ENCODE measurements at places on chromosomes 11 and 22.

GRCh38 chr22:41910050-41911000 lies 4.5 kb downstream of the SHISA8 start:
- DNase-seq = no peak

- no peak for DNase-seq
Observed at GRCh38 chr11:30159546-30159945, 71.3 kb upstream of the FSHB start.

DNA sequence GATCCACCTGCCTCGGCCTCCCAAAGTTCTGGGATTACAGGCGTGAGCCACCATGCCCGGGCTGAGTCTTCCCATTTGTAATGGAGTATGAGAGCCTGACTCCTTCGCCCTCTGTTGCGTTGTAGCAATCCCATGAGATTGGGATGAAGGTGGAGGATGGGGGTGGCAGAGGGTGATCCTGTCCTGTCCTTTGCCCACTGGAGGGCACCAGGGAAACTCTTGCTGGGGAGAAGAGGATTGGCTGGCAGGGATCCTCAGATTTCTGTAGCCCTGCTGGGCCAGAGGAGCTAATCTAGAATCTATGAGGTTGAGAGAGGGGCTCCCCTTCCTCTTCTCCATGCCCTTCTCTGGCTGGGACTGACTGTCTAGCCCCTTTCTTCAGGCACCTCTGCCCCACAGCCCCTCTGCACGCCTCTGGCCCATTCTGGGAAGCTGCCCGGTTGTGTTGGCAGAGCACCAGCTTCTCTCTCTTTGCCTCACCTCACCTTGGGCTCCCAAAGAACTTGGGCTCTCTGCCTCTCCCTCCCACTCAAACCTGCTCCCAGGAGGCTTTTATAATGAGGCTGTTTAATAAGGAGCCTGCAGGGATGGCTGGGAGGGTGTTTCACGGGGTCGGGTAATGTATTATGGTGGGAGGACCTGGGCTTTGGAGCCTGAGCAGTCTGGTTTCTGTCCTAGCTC lies 9.5 kb upstream of the CATSPER1 start:
- DNase-seq = no peak

DNA sequence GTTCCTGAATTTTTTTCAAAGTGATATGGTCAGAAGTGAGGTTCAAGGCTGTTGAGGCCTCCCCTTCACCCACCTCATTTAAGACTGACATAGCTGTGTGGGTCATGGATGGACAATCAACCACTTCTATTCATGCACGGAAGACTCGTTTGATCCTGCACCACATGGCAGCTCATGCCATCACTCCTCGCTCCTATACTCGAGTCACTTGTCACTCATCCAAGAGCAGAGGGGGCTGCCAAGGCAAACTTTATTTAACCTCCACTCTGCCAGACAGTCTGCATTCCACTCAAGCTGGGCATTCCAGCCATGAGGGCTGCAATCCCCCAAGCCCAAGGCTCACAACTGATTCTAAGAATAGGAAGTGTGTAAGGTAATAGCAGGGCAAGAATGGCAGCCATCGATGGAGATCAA lies 34.1 kb downstream of the SNX19 start:
- no peak for DNase-seq

GRCh38 chr22:38317122-38317994 lies at the start of gene CSNK1E:
CSNK1E (minus strand) TSS chr22:38317433; CDS start chr22:38314157, 3,276 bp downstream.
- peak; percentile 39 for DNase-seq

- DNase-seq = no peak
Observed at GRCh38 chr11:63709336-63709884, 28.1 kb downstream of the RTN3 start.

- DNase-seq = no peak
Observed at GRCh38 chr11:104524254-104524653, 360.3 kb upstream of the PDGFD start.

- DNase-seq = no peak
Observed at GRCh38 chr22:37430941-37431340, 3.7 kb upstream of the ELFN2 start.

GRCh38 chr11:85133636-85134035 lies 493.5 kb downstream of the DLG2 start:
- no peak for DNase-seq

GRCh38 chr11:82494988-82495432 lies 238.7 kb downstream of the FAM181B start:
- no peak for DNase-seq

- DNase-seq = no peak
Observed at GRCh38 chr11:20561915-20562314, 37.5 kb upstream of the SLC6A5 start.

GRCh38 chr11:113876074-113876797 lies 864 bp upstream of the USP28 start:
- no peak for DNase-seq

- DNase-seq = no peak
Observed at GRCh38 chr11:128153697-128154048, 433.7 kb downstream of the ETS1 start.

GRCh38 chr22:44933666-44934453 lies 75.9 kb downstream of the PHF21B start:
- DNase-seq = no peak

GRCh38 chr11:48307760-48308386 lies 1.9 kb downstream of the OR4S1 start:
- no peak for DNase-seq

- DNase-seq = no peak
Observed at GRCh38 chr22:22460635-22461034, 47.9 kb downstream of the ZNF280B start.

DNA sequence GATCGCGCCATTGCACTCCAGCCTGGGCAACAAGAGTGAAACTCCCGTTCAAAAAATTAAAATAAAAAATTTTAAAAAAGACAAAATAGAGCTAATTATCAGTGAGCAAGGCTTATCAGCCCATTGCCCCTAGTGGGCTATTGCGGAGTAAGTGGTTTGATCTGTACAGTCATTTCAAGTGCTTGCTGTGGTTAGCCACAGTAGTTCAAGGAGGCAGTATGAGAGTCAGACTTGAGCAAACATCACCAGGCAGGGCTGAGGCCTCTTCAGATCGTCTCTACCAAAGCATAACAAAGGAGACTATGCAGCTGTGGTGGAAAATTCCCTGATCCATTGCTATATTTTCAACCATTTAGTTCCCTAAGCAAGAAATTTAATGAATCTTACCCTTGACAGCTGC lies 4.3 kb upstream of the SBF2 start:
- DNase-seq = no peak

- DNase-seq = peak; percentile 18
Observed at GRCh38 chr11:72471005-72471898, 36.9 kb upstream of the CLPB start.

- no peak for DNase-seq
Observed at GRCh38 chr22:47549741-47550340, 787.4 kb downstream of the TBC1D22A start.

GRCh38 chr22:17984114-17984513 lies 40.2 kb downstream of the MICAL3 start:
- no peak for DNase-seq

- DNase-seq = no peak
Observed at GRCh38 chr11:7555052-7555699, 41.4 kb downstream of the PPFIBP2 start.

DNA sequence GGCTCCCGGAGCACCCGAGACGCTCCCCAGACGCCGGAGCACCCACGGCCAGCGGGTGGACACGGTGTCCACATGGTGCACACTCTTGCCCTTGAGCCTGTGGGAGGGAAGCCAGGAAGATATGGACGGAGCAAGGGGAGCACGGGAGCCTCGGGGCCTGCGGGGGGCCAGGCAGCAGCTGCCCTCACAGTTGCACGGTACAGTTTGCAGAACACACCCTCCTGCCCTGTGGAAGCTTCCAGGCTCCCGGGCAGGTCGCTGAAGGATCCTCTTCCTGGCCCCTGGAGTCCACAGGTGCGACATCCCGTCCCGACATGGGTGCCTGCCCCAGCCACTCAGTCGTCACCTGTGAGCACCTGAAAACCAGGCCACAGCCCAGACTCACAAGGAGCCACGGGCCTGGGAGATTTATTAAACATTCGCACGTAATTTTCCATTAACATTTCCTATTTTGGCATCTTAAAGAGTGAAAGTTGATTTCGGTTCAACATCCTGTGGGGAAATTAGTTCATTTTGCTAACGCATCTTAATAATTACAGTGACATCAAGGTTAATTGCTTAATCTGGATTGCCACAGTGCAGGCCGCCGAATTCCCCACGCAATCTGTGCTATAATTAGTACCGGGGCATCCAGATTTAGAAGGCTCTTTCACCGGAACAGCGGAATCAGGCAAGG lies 253.3 kb downstream of the BRD1 start:
- no peak for DNase-seq

DNA sequence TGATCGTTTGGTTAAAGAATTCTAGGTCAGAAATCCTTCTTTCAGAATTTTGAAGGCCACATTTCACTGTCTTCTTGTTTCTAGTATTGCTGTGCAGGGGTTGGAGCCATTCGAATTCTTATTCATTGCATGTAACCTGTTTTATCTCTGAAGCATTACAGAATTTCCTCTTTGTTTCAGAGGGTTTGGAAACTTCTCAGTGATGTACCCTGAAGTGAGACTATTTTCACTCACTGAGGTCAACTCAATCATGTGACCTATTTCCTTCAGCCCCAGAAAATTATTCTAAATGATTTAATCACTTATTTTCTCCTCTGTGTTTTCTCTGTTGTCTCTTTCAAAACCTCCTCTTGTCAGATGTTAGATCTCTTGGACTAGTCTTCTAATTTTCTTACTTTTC lies 147.8 kb downstream of the ENTHD1 start:
- DNase-seq = no peak

DNA sequence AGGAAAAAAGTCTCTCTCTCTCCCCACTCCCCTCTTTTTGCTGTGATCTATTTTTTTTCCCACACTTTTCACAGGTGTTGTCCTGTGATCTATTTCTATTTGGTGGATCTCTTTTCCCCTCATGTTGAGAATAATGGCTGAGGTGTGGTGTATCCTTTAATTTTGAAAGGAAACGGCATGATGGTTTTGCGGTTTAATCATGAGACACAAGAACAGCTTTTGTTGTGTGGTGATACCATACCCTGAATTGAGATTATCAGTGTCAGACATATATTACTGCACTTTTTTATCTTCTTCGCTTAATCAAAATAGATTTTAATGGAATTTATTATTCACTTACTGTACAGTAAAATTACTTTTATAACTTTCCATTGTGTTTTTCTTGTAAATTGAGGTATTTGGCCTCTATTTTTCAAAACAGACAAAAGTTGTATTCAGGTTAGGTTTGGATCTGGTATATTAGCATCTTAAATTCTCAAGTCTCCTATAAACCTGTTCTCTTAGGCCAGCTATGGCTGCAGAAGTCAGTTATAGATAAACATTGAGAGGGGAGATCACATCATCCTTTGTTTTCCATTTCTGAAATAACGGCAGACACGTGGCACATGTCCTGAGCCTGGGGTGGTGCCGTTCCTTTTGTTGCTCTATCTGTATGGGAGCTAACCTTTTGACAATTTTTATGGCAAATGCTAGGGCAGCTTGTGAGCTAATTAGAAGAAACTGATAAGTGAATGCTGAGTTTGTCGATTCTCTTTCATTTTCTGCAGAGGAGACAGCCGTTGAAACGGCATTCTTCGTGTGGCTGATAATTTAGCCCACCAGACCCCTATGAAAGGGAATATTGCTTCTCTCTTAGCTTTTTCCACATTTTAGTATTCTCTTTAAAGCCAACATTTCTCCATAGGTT lies 25.8 kb downstream of the NF2 start:
- no peak for DNase-seq

DNA sequence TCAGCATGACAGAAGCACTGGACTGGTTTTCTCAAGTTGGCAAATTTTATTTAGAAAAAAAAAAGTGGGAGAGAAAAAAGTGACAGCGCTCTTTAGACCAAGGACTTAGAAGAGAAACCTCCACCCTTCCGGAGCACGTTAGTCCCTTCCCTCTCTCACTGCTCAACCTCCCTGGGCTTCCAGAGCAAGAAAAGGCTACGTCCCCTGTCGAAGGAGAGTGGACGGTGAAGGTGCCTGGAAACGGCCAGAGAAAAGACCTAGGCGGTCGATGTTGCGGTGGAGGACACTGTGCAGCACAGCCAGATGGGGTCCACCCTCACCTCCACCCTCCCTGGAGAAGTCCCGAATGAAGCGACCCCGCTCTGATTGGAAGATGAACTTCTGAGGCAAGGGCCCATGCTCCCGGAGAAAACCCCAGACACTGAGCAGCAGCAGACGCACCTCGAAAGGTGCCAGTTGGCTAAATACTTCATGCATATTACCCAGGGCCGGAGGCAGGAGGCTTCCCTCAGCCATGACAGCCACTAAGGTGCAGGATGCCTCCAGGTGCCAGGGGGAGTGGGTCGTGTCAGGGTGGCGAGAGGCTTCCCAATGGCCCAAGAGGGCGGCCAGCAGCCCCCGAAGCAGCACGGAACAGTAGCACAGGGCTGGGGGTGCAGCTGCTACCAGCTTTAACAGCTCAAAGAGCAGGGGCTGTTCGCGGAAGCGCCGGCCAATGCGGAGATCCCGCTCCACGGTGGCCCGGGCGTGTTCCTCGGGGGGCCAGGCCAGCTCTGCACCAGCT lies 604 bp upstream of the GANAB start:
- no peak for DNase-seq

- DNase-seq = no peak
Observed at GRCh38 chr22:26689513-26690301, 32.3 kb downstream of the MIAT start.

- no peak for DNase-seq
Observed at GRCh38 chr22:46183733-46184132, 33.4 kb downstream of the PPARA start.

- no peak for DNase-seq
Observed at GRCh38 chr11:114326776-114327175, 30.6 kb downstream of the NNMT start.

DNA sequence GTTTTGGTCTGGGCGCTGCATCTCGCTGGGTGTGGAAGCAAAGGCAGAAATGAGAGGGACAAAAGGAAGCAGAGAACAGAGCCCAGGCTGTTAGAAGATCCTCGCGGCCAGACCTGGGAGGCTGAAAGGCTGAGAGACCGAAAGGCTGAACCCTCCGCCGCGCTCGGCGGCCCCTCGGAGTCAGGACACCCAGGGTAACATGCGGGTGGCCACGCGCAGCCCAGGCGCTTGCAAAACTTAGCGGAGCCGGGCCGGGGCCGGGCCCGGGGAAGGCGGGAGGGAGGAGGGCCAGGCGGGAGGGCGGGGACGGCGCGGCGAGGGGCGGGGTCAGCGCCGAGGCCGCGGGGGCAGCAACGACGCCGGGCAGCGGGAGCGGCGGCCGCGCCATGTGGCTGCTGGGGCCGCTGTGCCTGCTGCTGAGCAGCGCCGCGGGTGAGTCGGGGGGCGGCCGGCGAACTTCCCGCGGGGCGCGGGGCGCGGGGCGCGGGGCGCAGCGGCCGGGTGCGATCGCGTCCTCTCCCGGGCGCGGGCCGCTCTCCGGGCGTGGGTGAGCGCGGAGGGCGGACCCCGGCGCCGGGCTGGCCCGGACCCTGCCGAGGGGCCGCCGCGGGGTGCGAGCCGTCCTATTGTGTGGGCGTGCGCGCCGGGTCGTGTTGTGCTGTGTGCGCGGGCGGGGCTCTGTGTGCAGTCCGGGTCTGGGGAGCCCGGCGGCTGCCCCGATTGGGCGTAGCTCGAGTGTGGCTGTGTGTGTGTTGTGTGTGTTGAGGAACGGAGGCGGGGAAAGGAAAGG lies at the start of gene LDLRAD3:
Gene LDLRAD3 (plus strand): TSS at position 350 of the 790 bp plus-strand sequence. CDS start 37 bp downstream, at position 387.
- DNase-seq = no peak

GRCh38 chr11:128305588-128305987 lies 281.8 kb downstream of the ETS1 start:
- no peak for DNase-seq

All from stimulated activated CD8-positive, alpha-beta memory T cell treated with anti-CD3 and anti-CD28 coated beads, Interleukin-7, amount 100 ng/mL, for 1 hour (primary cell).